ENCODE measurements at places on chromosomes 11 and 22.

DNA sequence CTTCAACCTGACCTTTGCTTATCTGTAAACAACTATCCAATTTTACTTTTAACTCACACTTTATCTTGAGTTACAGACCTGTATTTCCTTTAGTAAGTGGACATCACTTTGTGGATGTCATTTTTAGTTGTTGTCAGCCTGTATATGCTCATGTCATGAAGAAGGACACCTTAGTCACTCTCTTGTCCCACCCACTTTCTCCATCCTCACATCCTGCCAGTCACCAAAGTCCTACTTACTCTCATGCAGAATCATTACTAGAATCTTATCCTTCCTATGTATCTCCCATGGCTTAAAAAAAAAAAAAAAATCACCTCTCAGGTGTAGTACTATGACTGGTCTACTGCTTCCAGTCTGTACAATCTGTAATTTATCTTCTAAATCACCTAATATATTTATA, 43.3 kb downstream of the SESN3 start:
- DNase-seq = no peak

DNA sequence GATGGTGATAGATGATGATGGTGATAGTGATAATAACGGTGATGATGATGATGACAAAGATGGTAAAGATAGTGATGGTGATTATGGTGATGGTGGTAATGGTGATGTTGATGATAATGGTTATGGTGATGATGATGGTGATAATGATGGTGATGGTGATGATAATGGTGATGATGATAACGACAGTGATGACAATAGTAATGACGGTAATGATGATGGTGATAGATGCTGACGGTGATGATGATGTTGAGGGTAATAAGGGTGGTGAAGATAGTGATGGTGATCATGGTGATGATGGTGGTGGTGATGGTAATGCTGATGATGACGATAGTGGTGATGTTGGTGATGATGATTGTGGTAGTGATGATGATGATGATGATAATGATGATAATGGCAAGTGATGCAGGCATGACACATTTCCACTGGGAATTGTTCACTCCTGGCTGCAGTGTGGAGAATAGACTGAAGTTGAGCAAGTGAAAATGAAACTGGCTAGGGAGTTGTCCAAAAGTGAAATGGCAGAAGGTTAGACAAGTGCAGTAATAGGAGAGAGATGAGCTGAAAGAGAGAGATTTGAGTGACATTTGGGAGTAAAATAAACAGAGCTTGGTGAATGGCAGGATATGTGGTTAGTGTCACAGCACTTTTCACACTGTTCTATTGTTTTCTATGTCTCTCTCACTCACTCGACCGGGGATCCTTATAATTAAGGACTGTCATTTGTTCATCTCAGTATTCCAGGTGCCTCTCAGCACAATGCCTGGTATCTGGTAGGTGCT, 992.5 kb downstream of the OPCML start:
- no peak for DNase-seq

GRCh38 chr11:29159552-29160465, 857.0 kb downstream of the KCNA4 start:
- no peak for DNase-seq

DNA sequence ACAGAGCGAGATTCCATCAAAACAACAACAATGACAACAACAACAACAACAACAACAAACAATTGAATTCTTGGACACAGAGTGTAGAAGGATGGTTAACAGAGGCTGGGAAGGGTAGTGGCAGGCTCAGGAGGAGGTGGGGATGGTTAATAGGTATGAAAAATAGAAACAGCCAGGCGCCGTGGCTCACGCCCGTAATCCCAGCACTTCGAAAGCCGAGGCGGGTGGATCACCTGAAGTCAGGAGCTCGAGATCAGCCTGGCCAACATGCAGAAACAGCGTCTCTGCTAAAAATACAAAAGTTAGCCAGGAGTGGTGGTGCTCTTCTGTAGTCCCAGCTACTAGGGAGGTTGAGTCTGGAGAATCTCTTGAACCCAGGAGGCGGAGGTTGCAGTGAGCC, 122.9 kb upstream of the GRIA4 start:
- DNase-seq = no peak

GRCh38 chr11:35892166-35892565, 51.7 kb upstream of the LDLRAD3 start:
- DNase-seq = no peak

DNA sequence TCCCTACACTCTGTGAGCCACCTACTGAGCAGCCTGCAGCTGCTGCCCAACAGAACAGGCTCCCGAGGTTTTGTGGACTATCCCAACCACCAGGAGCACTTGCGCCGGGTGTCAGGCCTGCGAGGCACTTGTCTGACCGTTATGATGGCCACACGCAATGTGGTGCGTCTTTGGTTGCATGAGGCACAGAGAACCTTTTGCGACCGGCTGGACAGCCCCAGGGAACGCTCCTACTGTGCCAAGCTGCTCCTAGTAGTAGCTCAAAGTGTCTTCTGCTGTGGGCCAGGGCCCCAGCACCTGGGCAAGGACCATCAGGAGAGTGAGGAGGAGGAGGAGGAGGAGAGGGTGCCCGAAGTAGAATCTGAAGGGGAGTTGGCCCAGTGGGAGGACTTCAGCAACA, 46.4 kb downstream of the RRP8 start:
- no peak for DNase-seq

DNA sequence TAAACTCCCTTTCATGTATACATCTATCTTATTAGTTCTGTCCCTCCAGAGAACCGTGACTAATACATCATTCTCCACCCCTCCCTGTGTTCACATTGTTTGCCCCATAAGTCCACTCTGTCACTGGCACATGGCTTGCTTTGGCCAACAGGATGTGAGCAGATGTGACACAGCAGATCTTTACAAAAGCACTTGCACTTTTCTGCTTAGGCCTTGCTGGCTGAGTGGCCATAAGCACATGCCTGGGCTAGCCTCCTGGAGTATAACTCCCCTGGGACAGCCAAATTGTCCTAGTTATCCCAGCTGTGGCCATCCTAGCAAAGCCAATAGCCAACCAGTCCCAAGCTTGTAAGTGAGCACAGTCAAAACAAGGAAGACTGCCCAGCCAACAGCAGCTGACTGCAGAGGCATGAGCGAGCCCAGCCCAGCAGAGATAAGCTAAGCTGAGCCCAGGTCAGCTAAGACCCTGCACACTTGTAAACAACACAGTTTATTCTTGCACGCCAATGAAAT, 9.7 kb upstream of the RCN1 start:
- no peak for DNase-seq

- no peak for DNase-seq
These were observed 56.1 kb downstream of the MED15 start for GRCh38 chr22:20563466-20563906.

GRCh38 chr22:30902496-30903357, 65.8 kb downstream of the MORC2 start:
- DNase-seq = no peak

DNA sequence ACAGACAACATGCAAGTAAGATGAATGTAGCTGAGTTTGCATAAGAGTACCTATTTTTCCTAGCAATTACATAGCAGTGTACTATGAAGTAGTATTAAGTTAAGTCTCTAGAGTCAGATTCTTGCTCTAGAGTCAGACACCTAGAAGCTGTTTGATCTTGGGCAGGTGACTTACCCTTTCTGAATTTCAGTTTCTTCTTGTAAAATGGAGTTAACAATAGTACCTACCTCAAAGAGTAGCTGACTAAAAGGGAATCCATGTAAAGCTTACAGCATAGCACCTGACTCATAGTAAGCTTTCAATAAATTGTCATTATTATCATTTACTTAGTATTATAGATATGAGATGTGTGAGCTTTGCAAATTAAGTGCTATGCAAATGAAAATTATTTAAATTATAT, 47.8 kb upstream of the PTPRJ start:
- no peak for DNase-seq

- DNase-seq = no peak
These were observed 1404.7 kb downstream of the BRD1 start for GRCh38 chr22:48422900-48423480.

GRCh38 chr22:24580276-24580675, 12.6 kb downstream of the LRRC75B start:
- DNase-seq = no peak

DNA sequence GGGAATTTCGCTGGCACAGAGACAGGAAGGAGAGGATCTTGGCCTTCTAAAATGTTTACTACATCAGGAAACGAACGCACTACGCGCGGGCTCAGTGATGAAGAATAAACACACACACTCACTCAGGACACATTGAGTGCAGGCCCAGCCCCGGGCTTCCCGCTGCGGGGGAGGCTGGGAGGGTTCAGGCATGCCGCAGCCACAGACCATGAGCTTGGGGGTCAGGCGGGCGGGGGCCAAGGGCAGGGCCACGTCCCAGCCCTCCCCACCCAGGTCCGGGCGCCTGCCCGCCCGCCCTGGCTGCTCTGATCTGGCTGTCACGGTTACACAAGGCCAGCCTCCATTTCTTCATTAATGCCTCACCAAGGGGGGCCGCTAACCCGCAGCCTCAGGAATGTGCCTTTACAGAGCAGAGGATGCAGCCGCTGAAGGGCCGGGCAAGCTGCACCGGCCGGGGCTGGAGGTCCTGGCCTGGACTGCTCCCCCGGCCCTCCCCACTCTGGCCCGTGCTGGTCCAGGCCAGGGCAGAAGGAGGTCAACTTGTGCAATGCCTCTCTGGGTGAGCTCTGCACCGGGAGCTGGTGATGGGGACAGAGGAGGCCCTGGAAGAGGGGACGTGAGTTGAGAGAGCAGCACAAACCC, 41.7 kb downstream of the IGF2 start:
- DNase-seq = no peak

DNA sequence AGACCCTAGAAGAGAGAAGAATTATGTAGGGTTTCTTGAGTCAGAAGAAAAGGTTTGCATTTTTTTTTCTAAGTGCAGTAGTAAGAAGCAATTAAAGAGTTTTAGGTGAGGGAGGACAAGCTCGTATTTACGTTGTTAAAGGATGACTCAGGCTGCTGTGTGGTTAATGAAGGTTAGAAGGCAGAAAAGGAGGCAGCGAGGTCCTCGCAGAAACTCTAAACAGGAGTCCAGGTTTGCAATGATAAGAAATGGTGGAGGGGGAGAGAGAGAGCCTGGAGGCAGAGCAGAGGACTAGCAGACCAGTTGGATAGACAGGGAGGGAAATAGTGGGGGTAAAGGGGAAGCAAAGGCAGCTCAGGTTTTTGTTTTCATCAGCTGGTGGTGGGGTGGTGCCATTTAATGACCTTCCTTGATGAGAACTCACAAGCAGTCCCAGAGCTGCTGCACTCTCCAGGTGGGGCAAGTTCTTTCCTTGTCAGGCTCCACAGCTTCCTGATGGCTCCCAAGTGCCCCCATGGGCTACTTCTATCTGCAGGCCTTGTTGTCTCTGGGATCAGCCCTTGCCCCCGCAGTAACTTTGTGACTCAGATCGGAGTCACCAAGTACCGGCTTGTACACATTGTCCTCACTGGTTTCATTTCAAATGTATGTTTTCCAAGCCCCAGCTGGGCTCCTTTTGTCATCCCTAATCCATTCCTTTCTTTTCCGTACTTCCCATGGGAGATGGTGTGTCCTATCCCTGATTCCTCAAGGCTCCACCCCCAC, 8.3 kb upstream of the INSC start:
- no peak for DNase-seq

DNA sequence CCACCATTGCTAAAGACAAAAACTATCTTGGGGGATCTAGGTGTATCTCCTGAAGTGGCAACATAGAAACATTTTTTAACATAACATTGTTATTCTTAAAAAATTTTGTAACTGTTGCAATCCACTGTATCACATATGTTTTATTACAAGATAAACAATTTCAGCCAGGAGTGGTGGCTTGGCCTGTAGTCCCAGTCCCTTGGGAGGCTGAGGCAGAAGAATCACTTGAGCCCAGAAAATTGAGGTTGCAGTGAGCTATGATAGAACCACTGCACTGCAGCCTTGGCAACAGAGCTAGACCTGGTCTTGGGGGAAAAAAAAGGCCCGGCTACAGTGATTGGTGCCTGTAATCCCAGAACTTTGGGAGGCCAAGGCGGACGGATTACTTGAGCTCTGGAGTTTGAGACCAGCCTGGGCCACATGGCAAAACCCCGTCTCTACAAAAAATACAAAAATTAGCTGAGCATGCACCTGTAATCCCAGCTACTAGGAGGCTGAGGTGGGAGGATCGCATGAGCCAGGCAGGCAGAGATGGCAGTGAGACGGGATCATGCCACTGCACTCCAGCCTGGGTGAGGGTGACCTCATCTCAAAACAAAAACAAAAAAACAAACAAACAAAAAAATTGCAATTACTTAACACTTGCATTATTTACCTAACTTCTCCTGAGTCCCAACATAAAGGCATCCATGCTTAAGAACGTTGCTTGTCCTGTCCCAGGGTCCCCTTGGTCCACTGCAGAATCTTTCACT, 1.5 kb upstream of the DEPDC5 start:
- DNase-seq = no peak

All from GM12892 (cell line).